ENCODE measurements at places on chromosomes 3 and 15.
A peak's percentile ranks its signal among the peaks of the same experiment; 100 is the strongest.

GRCh38 chr15:80011596-80011995 is 40.6 kb upstream of the BCL2A1 start:
- no peak for DNase-seq

DNA sequence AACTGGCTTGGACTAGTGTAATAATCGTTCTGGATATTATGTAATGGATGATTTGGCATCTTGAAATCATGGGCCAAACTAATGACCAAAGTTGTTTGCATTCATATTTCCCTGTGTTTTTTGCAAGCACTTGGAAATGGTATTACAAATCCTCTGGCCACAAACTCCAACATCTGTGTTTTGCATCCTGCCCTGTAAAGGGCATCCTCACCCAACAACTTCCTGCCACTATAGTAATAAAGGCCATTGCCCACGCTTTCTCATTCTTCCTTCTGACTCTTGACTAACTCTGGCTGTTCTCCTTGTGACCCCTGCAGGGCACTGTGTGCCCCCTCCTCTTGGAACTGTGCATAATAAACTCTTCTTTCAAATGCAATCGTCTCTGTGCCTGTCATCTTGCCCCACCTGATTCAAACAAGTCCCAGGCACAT is 25.4 kb upstream of the PSMD6 start:
- no peak for DNase-seq

DNA sequence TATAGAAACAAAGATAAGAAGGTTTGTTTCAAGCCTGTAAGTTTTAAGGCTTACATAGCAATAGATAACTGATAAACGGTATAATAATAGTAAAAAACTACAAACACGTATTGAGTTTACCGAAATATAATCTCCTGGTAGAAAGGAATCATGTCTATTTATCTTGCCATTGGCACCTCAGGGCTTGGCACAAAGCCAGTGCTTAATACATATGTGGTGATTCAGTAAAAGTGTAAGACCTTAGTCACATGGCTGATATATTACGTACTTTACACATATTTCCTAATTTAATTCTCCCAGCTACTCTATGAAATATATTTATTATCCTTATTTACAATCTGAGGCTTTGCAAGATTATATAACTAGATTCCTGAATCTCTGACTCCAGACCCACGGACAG is 32.0 kb upstream of the SLCO3A1 start:
- DNase-seq: no peak

- no peak for DNase-seq
Measured at GRCh38 chr3:57130571-57131209, 34.5 kb downstream of the IL17RD start.

DNA sequence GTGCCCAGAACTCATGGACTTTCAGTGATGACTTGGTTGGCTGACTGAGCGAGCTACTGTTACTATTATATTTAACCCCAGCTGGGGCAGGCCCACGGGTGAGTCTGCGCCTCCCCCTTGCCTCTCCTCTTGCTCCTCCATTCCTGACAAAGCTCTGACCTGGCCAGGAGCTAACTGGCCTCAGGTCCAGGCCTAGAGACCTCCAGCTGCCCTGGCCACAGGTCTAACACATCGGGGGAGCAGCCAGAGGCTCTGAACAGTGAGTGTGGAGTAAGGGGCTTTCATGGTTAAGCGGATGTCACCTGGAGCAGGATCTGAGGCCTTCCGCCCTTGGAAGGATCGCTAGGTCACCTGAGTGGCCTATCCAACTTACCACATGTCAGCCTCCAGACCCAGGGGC is 96.3 kb upstream of the HERC1 start:
- DNase-seq: no peak

DNA sequence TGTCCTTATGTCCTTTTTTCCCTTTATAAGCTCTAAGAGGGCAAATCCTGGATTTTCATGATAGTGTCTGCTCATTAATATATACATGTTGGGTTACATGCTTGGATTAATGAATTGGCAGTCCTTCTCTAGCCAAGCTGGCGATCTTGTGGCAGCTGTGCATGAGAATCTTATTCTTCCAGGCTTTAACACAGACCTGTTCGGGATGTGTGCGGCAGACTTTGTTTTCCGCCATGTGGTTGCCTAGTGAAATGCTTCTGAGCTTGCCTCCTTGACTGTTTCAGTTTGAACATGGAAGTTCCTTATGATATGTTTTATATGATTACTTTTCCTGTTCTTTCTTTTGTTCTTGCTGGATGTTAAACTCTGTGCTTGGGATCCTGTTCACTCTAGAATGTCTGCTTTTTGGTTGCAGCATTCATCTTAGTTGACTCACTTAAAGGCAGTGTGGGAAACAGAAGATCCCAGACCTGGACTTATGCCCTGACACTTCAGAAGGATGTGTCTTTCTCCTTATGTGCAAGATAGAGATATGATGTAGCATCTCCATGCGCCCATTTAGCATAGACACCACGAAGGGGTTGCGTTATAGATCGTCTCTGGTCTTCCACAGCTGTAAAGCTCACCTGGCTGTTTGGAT is 7.2 kb downstream of the CHCHD6 start:
- DNase-seq: no peak

DNA sequence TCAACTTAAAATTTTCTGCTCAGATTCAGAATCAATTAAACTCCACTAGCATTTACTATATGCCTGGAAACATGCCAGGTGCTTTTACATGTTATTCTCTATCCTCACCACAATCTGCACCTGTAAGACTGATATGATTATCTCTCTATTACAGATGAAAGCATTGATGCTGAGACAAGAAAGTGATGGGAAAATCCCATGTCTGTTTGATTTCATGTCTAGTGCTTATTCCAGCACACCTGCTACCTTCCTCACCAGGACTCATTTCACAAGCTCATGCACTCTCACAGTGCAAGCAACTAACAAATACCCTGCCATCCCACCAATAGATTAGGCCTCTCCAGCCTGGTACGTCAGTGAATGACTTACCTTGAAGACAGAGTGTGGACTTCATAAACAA is 25.0 kb upstream of the BCL6 start:
- DNase-seq: no peak

- no peak for DNase-seq
Measured at GRCh38 chr15:98763179-98763578, 114.8 kb downstream of the IGF1R start.

GRCh38 chr3:54951405-54951804 is 23.5 kb upstream of the LRTM1 start:
- DNase-seq: no peak

- no peak for DNase-seq
Measured at GRCh38 chr3:25884981-25885380, 95.1 kb downstream of the OXSM start.

DNA sequence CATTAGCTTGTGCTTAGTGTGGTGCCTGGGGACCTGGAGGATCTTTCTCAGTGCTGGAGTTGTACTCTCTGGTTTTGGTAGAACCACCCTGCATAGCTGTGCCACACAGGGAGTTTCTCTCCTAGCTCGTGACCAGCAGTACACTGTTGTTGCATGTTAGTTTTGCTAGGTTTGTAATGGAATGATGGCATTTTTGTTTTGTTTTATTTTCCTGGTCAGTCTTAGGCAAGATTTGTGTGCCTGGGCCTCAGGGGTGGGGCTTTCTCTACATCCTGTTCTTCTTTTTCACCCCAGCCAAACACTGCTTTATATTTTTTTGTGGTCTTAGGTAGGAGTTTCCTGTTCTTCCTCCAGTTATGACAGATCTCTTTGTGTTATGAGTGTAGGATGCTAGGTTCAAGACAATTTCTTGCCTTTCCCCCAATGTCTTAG is 534.5 kb upstream of the KCNMB2 start:
- no peak for DNase-seq

DNA sequence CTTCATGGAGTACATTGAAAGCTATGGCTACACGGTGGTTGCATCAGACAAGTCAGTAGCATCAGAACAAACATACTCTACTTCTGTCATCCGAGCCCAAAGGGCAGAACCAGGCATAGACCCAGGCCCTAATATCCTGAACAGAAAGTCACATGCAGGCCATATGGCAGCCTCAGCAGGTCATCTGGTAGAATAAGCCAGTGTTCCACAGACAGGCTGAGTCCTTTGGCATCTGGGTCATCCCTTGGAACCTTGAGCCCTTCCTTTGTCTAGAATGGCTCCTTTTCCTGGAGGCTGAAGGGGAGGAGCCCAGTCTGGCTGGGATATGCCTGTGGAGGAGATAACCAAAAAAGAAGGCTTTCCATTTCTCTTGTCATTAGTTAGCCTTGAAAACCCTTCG is 29.2 kb downstream of the SEMA6D start:
- DNase-seq: no peak

- no peak for DNase-seq
Measured at GRCh38 chr3:194384156-194384555, 14.6 kb upstream of the LRRC15 start.

DNA sequence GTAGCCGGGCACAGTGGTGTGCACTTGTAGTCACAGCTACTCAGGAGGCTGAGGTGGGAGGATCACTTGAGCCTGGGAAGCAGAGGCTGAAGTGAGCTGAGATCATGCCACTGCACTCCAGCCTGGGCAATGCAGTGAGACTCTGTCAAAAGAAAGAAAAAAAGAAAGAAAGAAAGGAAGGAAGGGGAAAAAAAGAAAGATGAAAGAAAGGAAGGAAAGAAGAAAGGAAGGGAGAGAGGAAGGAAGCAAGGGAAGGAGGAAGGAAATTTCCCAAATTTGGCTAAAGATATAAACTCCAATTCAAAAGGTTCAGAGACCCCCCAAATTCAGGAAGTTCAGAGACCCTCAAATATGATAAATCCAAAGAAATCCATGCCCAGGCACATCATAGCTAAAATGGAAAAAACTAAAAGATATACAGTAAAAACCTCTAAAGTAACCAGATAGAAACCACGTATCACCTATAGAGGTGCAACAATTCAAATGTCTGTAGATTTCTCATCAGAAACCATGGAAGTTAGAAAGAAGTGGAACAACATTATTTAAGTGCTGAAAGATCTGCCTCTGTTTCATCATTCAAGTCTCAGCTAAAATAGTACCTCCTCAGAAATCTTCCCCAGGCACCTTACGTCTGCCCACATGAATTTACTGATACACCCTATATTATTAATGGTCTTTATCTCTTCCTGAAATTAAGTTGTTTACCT is 10.7 kb downstream of the DET1 start:
- DNase-seq: no peak

DNA sequence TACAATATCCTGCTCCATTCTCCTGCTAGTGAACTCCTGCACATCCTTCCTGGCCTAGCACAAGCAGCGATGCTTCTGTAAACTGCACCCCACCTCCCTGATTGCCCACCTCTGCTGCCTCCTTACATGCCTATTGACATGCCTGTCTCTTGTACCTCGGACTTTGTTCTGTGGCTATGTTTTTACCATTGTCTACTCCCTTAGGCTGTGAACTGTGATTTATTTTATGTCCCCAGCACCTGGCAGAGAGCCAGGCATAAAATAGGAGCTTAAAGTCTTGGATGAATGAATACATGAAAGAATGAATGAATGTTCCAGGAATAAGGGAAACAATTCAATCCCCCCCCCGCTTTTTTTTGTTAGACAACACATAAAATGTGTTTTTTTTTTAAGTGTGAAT is 210.0 kb downstream of the MYRIP start:
- no peak for DNase-seq

GRCh38 chr3:184338511-184338945 is 1.1 kb downstream of the FAM131A start:
- DNase-seq: no peak

- peak; percentile 53 for DNase-seq
Measured at GRCh38 chr3:189142527-189142926, 29.2 kb upstream of the TPRG1 start.

GRCh38 chr3:41808152-41808551 is 153.8 kb downstream of the ULK4 start:
- no peak for DNase-seq

- peak; percentile 36 for DNase-seq
Measured at GRCh38 chr15:72319360-72319984, 485 bp downstream of the CELF6 start.

DNA sequence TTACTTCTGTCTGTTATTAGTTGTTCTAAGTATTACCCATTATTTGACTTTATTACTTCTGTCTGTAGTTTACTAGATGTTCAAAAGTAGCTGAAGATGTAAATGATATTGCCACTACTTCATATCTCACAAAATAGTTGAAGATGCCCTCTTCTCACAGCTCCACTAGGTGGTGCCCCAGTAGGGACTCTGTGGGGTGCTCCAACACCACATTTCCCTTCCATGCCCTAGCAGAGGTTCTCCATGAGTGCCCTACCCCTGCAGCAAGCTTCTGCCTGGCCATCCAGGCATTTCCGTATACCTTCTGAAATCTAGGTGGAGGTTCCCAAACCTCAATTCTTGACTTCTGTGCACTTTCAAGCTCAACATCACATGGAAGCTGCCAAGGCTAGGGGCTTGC is 80.8 kb downstream of the KCNH8 start:
- DNase-seq: no peak

DNA sequence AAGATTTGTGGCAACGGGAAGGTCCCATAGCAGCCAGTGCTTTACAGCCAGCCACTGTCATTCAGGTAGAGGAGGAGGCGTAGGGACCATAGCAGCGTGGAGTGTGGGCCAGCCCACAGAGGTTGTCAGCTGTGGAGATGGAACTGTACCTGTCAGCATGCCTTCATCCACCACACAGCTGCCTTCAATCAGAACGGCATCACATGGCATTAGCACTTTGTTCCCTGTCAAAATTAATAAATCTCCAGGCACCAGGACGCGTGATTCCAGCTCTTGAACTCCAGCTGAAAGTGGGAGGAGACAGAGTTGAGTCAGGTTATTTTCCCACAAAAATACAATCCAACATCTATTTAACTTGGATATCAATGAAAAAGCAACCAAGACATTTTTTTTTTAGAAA is 84.0 kb downstream of the ATP13A4 start:
- no peak for DNase-seq

DNA sequence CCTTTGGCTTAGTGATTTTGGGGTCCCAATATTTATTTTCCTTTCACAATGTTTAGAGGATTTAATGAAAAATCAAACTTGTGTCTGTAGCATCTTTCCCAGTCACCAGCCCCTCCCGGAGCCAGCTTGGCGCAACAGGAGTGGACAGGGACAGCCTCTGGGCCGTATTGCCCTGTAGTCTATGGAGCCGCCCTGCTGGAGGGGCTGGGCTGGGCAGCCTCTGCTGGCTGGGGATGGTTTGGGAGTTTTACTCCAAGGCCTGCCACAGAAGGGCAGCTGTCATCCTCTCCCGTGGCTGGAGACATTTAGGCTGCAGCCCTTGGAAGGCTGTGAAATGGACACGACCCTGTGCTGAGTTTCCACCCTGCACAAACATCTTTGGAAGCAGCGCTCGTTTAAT is 89.4 kb upstream of the RGMA start:
- no peak for DNase-seq

GRCh38 chr3:35635407-35635806 is 3.9 kb upstream of the ARPP21 start:
- no peak for DNase-seq

DNA sequence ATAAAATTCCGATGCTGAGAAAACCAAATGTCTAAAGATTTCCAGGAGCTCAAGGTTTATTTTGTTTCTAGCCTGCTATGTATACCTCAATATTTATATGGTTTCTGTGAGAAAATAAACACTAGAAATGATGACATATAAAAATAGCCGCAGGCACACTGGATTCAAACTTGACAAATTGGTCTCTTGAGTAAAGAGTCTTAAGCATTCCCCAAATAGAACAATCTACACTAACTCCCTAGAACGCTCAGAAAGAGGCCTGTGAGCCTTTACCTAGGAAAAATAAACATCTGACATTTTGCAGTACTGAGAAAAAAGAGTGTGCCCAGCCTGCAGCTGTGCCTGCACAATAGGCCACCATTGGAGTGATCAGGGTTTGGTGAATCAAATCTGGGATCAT is 75.2 kb downstream of the NEK10 start:
- no peak for DNase-seq

All from activated gamma-delta T cell treated with Interleukin-2 at 50 U/mL for 16 hours (primary cell).